Activated naive CD4-positive, alpha-beta T cell treated with anti-CD3 and anti-CD28 coated beads, Interleukin-2, amount 50 U/mL, for 16 hours (primary cell): ENCODE measurements at places on chromosomes 13 and 19.
A peak's percentile ranks its signal among the peaks of the same experiment; 100 is the strongest.

GRCh38 chr13:108674346-108674745 is 44.9 kb downstream of the MYO16 start:
- DNase-seq = no peak

DNA sequence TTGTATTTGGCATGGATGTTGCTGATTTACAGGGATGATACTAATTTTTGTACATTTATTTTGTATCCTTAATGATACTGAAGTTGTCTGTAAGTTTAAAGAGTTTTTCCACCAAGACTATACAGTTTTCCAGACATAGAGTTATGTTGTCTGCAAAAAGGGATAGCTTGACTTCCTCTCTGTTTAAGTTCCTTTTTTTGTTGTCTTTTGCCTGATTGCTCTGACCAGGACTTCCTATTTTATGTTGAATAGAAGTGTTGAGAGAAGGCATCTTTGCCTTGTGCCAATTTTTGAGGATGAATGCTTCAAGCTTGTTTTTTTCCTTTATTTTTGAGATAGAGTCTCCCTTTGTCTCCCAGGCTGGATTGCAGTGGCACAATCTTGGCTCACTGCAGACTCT is 36.8 kb upstream of the ZNF681 start:
- no peak for DNase-seq

DNA sequence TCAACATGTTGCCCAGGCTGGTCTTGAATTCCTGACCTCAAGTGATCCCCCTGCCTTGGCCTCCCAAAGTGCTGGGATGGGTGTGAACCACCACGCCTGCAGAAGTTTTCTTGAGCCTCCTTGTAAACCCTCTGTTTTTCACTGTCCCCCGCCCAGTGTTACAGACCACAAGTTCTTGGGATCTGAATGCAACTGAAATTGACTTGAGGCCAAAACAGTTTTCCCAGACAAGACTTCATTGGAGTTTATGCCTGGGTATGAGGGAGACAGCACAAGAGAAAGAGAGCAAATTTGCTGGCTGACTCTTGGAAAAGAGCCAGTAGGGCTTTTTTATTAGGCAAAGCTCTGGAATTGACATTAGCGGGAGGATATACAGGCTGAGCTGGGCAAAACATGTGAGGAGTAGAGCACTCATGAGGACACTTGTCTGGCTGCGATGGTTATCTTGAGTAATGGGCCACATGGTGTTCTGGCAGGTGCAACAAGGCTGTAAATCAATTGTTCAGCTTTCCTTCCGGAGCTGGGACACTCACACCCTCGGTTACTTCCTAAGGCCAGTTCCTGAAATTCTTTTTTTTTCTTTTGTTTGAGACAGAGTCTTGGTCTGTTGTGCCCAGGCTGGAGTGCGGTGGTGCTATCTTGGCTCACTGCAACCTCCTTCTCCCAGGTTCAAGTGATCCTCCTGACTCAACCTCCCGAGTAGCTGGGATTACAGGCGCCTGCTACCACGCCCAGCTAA is 12.7 kb upstream of the HNRNPL start:
- DNase-seq = no peak

DNA sequence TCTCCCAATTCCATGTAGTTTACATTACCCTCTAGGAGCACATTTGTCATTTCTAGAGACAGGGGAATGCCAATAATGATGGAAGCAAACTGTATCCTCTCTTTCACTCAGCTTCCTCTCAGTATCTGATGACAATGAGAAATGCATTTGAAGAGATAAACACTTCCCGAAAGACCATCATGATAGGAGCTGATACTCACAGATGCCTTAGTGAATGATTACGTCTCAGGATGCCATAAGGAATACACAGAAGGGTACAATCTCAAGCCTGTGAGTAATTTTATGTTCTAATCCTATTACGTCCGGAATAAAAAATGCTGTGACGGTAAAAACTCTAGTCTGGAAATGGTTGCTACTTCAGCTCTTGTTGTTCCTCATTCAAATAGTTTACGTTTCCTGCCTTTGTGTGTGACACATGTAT is 663.8 kb upstream of the MIR17HG start:
- DNase-seq = no peak

GRCh38 chr13:32443111-32443510 is 15.2 kb upstream of the N4BP2L1 start:
- peak; percentile 32 for DNase-seq

GRCh38 chr13:98941126-98941525 is 36.7 kb downstream of the DOCK9 start:
- no peak for DNase-seq

GRCh38 chr19:44903602-44904425 is 1.8 kb upstream of the APOE start:
- peak; percentile 75 for DNase-seq

- DNase-seq = no peak
These were observed 51.5 kb downstream of the SKA3 start for GRCh38 chr13:21124852-21125251.

DNA sequence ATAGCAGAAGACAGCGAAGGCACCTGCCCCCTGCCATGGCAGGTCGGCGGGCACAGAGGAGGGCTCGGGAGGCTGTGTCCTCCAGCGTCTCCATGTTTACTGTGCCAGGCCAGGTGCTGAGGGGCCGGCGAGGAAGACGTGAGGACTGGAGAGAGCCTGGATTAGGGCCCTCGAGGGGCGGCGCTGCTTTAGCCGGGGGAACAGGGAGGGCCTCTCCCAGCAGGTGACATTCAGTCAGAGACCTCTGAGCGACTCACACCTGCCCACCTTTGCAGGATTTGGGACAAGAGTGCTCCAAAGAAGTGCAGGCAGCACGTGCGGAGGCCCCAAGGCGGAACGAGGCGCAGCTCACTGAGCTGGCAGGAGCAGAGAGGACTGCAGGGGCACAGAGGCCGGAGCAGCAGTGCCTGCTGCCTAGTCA is 17.6 kb downstream of the KDM4B start:
- DNase-seq = no peak

GRCh38 chr13:39415008-39415802 is 187.8 kb downstream of the LHFPL6 start:
- DNase-seq = no peak

- peak; percentile 73 for DNase-seq
These were observed 33.1 kb downstream of the CEBPG start for GRCh38 chr19:33406521-33407139.

DNA sequence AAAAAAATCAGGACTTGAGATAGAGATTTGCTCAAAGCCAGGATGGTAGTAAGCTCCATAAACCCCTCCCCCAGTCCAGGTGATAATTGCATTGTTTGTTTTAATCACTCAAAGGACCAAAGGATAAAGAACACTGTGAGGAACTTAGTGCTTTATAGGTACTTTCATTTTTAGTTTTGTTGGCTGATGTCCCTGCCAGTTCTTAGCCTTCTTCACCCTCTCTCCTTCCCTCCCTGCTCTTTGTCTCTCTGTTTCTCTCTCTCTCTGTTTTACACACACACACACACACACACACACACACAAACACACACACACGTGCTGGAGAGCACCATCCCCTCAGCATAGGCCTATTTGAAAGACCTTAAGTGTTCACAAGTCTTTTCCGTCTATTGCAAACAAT is 5.2 kb downstream of the FRY start:
- DNase-seq = no peak

- no peak for DNase-seq
These were observed 2.7 kb downstream of the CRX start for GRCh38 chr19:47824396-47824795.
